SJSA1 (cell line): ENCODE measurements at places on chromosomes 4 and X. TPM values are rescaled to one million over a fixed set of nuclear protein-coding genes. Genes with fewer than 3 reads are reported as not detected.

DCX gene
- total RNA-seq, result not detected in 2 replicates

CDS1 gene
- total RNA-seq, result 0.18 TPM in 1 of 2 replicates, not detected in the other

GRIA2 gene
- not detected in 2 replicates for total RNA-seq

CLGN gene
- 3.6 and 7.0 TPM in 2 replicates for total RNA-seq

BST1 gene
- 14.2 and 19.3 TPM in 2 replicates for total RNA-seq

PABPC1L2B gene
- total RNA-seq, result not detected in 2 replicates

AADAT gene
- total RNA-seq, result 7.7 and 8.7 TPM in 2 replicates

GRCh38 chr4:574346-575161 lies 1.5 kb downstream of the TMEM271 start:
- H3K27me3 ChIP-seq, result no peaks in the 10 kb centered on the region
- DNase-seq, result no peak
- no peak overlapping the region for H3K4me3 ChIP-seq
- H3K27ac ChIP-seq, result no peak overlapping the region
- H3K4me1 ChIP-seq, result no peaks in the 10 kb centered on the region

GRCh38 chr4:88623097-88623496 lies 30.8 kb downstream of the HERC3 start:
- no peak for DNase-seq
- H3K4me3 ChIP-seq, result no peak overlapping the region
- H3K4me1 ChIP-seq, result peaks cover 9% of the 10 kb centered on the region
- no peaks in the 10 kb centered on the region for H3K27me3 ChIP-seq

GRCh38 chrX:84047339-84047738 lies 140.7 kb downstream of the RPS6KA6 start:
- no peaks in the 10 kb centered on the region for H3K27me3 ChIP-seq
- no peak overlapping the region for H3K27ac ChIP-seq
- DNase-seq, result no peak
- H3K36me3 ChIP-seq, result no peaks in the 10 kb centered on the region

DNA sequence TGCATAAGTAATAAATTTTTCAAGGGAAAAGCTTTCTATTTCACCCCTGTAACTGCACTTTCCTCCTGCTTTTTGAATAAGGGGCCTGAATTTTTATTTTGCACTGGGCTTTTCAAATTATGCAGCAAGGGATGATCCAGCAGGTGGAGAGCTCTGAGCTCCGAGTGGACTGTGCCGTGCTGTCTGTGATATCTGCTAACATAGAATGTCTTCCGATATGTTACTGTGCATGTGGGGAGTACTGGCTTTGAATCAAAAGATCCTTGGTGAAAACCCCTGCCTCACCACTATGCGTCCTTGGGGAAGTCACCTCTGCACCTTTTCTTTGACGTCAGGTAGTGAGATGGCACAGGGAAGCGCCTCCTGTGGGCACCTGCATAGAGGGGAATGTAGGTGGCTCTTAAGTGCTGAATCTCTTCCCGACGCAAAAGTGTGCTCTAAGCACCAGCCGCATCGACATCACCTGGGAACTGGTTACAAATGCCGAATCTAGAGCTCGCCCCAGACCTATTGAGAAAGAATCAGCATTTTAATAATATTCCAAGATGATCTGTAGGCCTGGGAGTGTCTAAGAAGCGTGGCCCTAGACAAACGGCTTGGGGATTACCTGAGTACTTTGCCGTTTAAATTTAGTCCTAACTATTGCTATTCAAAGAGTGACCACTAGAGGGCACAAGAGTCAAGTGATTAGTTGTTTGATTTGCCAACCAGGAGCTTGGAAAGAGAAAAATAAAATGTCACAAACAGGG lies 19.2 kb upstream of the WFS1 start:
- H3K36me3 ChIP-seq, result no peaks in the 10 kb centered on the region
- DNase-seq, result no peak
- H3K4me1 ChIP-seq, result no peaks in the 10 kb centered on the region
- no peak overlapping the region for H3K4me3 ChIP-seq
- H3K27ac ChIP-seq, result no peak overlapping the region

DNA sequence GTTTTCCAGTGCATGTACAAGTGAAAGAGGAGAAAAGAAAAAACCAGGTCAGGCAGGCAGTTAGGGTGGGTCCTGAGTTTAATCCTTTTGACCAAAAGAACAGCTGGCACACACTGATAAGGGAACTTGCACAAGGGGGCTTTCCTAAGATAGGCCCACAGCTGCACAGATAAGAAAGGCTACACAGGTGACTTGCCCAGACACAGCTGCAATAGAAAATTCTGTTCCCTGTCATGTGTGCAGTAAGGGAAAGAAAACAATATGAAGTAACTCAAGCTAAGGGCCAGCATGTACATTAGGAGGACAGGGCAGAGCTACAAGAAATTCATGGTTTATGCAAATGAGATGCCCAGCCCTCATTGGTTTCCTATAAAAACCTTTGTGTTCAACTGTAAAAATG lies 32.9 kb downstream of the LUZP4 start:
- no peak for DNase-seq
- H3K27me3 ChIP-seq, result no peaks in the 10 kb centered on the region
- no peak overlapping the region for H3K4me3 ChIP-seq

DNA sequence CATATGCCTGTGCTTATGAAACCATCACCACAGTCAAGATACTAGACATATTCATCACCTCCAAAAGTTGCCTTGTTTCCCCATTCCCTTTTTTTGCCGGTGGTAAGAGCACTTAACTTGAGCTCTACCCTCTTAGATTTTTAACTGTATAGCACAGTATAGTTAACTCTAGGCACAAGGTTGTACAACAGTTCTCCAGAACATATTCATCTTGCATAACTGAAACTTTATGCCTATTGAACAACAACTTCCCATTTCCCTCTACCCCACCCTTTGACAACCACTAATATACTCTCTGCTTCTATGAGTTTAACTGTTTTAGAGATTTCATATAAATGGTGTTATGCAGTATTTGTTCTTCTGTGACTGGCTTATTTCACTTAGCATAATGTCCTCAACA lies 119.3 kb downstream of the ASB9 start:
- H3K4me3 ChIP-seq, result no peak overlapping the region
- H3K27me3 ChIP-seq, result no peaks in the 10 kb centered on the region
- H3K4me1 ChIP-seq, result no peaks in the 10 kb centered on the region
- DNase-seq, result no peak

GRCh38 chr4:56844802-56845580 lies 23.5 kb upstream of the SPINK2 start:
- no peaks in the 10 kb centered on the region for H3K27me3 ChIP-seq
- no peak overlapping the region for H3K27ac ChIP-seq
- no peaks in the 10 kb centered on the region for H3K4me1 ChIP-seq
- no peak for DNase-seq

- H3K4me1 ChIP-seq, result no peaks in the 10 kb centered on the region
- no peak overlapping the region for H3K4me3 ChIP-seq
- no peaks in the 10 kb centered on the region for H3K36me3 ChIP-seq
- no peak overlapping the region for H3K27ac ChIP-seq
These were observed 962.0 kb downstream of the CCSER1 start for GRCh38 chr4:91089178-91089577.

DNA sequence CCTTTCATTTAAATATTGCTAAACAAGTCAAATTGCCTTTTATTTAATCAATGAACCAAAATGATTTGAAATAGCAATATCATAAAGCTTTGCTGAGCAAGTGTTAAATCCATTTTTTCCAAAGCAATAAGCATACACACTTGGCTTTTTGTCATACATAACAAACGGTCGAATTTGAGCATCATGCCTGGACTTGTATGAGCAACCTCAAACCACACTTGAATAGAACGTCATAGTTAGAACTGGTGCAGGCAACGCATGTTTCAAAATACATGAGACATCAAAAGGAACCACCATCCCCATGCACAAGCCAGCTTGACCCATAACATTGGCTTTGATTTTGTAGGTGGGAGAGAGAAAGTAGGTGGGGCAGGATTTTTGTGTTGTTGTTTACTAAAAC lies 812.3 kb upstream of the FRG1 start:
- no peak for DNase-seq
- no peak overlapping the region for H3K4me3 ChIP-seq
- no peak overlapping the region for H3K27ac ChIP-seq
- H3K4me1 ChIP-seq, result no peaks in the 10 kb centered on the region
- H3K27me3 ChIP-seq, result no peaks in the 10 kb centered on the region

- no peak overlapping the region for H3K27ac ChIP-seq
- H3K4me3 ChIP-seq, result no peak overlapping the region
- H3K4me1 ChIP-seq, result no peaks in the 10 kb centered on the region
These were observed 531.7 kb upstream of the FTHL17 start for GRCh38 chrX:31603411-31604120.

GRCh38 chr4:101355767-101356702 lies 8.7 kb upstream of the PPP3CA start:
- H3K4me3 ChIP-seq, result no peak overlapping the region
- H3K27ac ChIP-seq, result peak overlapping the region; percentile 93
- peaks cover 32% of the 10 kb centered on the region for H3K4me1 ChIP-seq
- H3K36me3 ChIP-seq, result no peaks in the 10 kb centered on the region
- DNase-seq, result peak; percentile 65

DNA sequence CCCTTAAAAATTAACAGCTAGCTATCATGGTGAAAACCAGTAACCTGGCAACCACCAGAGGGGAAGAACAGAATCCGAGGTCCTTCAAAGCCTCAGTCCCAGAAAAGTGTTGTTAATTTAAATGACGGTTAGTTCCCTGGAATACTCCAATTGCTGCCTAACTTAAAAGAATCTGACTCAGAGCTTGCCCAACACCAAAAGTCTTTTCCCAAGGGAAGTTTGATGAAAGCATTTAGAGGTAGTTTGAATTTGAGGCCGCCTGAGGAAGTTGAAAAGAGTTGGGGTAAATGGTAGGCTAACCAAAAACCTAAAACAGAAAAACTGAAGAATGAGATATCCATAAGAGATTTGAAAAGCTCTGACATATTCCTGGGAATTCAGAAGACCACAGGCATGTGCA lies 46.6 kb downstream of the IL13RA2 start:
- no peak for DNase-seq
- H3K27ac ChIP-seq, result no peak overlapping the region
- no peaks in the 10 kb centered on the region for H3K36me3 ChIP-seq
- no peaks in the 10 kb centered on the region for H3K27me3 ChIP-seq
- no peak overlapping the region for H3K4me3 ChIP-seq
- no peaks in the 10 kb centered on the region for H3K4me1 ChIP-seq

GRCh38 chrX:97065973-97066372 lies 182.3 kb downstream of the RPA4 start:
- no peak overlapping the region for H3K27ac ChIP-seq
- no peaks in the 10 kb centered on the region for H3K36me3 ChIP-seq
- no peak for DNase-seq
- H3K4me3 ChIP-seq, result no peak overlapping the region

DNA sequence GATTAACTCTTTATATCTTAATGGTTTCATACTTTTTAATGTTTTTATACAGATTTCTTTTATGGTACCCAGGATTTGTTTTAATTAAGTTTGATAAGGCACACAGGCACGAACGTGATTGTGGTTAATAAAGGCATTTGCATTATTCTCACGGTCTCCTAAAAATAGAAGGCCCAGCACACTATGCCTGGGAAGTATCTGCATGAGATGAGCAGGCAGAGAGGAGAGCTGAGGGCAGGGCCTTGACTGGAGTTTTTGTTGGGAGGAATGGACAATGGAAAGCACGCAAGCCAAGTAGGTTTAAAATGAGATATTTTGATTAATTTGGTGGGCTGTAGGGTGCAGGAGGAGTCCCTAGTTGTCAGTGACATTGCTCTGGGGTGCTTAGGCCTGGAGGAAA lies 1714.3 kb upstream of the PCDH7 start:
- H3K4me1 ChIP-seq, result no peaks in the 10 kb centered on the region
- no peaks in the 10 kb centered on the region for H3K36me3 ChIP-seq
- no peak for DNase-seq
- H3K27ac ChIP-seq, result no peak overlapping the region
- H3K4me3 ChIP-seq, result no peak overlapping the region

DNA sequence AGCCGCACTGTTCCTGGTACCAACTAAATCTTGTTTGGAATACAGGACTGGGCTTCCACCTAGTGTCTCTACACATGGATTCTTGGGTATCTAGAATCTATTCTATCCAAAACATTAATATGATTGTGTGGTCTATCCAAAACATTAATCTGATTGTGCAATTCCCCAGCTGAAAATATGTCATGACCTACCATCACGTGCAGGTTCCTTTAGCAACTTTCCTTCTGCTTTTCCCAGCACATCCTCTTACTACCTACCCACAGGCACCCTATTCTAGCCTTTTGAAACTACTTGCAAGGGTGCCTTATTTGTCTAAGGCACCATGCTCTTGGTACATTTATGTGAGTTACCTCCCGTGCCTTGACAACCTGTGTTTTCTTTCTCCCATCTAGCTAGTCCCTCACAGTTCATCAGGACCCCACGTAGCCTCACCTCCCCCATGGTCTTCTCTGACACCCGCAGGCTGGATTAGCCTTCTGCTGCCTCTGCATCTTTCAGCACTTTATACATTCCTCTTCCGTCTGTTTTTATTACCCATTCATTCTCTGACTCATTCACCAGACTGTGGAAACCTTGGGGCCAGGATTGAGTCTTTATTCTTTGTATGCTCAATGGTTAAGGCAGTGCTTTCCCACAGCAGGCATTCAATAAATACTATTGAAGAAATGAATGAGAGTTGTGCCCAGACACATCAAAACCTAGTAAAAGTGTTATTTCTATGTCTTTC lies 88.8 kb upstream of the FAM9B start:
- DNase-seq, result peak; percentile 26
- H3K36me3 ChIP-seq, result no peaks in the 10 kb centered on the region
- peaks cover 7% of the 10 kb centered on the region; the same call in 1 of the 2 replicates for H3K4me1 ChIP-seq
- H3K4me3 ChIP-seq, result no peak overlapping the region

GRCh38 chr4:122777846-122778673 lies 45.6 kb downstream of the BBS12 start:
- peak overlapping the region; percentile 70 for H3K27ac ChIP-seq
- no peak overlapping the region for H3K4me3 ChIP-seq
- H3K36me3 ChIP-seq, result no peaks in the 10 kb centered on the region

- H3K27me3 ChIP-seq, result peaks cover 17% of the 10 kb centered on the region
- no peak overlapping the region for H3K27ac ChIP-seq
- no peaks in the 10 kb centered on the region for H3K36me3 ChIP-seq
- no peak for DNase-seq
These were observed 1.4 kb downstream of the ARX start for GRCh38 chrX:25014366-25014838.

- no peak for DNase-seq
- H3K4me1 ChIP-seq, result no peaks in the 10 kb centered on the region
- H3K27me3 ChIP-seq, result 0 out of 2 replicates have a peak, but pooled peaks cover 3% of the 10 kb centered on the region
- no peaks in the 10 kb centered on the region for H3K36me3 ChIP-seq
- H3K4me3 ChIP-seq, result no peak overlapping the region
These were observed 58.3 kb downstream of the INTS12 start for GRCh38 chr4:105650190-105650589.

DNA sequence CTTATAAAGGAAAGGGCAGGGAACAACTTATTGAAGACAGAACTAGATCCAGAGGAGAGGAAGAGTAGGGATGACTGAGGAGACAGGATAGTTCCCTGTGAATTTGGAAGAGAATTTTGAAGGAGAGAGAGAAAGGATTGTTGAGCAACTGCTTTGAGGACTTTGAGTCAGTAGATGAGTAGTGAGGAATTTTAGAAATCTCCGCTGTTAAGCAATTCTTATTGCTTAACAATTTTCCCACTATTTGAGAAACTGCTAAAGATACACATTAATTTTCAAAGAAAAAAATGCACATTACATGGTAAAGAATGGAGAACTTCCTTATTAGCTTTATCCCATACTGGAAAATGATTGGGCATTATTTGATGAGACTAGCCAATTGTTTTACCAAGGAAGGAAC lies 116.3 kb upstream of the NRK start:
- H3K4me1 ChIP-seq, result no peaks in the 10 kb centered on the region
- no peak overlapping the region for H3K27ac ChIP-seq
- DNase-seq, result no peak
- no peaks in the 10 kb centered on the region for H3K27me3 ChIP-seq
- no peak overlapping the region for H3K4me3 ChIP-seq

GRCh38 chr4:77148078-77148477 lies 8.9 kb upstream of the CCNG2 start:
- peaks cover 3% of the 10 kb centered on the region for H3K4me1 ChIP-seq
- no peak for DNase-seq
- H3K4me3 ChIP-seq, result no peak overlapping the region
- H3K36me3 ChIP-seq, result no peaks in the 10 kb centered on the region
